NT2/D1 (cell line): ENCODE measurements at places on chromosomes 13 and 19.

GRCh38 chr19:5106191-5106726 is 137.3 kb downstream of the KDM4B start:
- no peak for DNase-seq

GRCh38 chr19:50897612-50898011 is 13.6 kb downstream of the KLK4 start:
- DNase-seq, result no peak

GRCh38 chr19:15091918-15092753 is 10.1 kb downstream of the OR1I1 start:
- DNase-seq, result peak; percentile 78

DNA sequence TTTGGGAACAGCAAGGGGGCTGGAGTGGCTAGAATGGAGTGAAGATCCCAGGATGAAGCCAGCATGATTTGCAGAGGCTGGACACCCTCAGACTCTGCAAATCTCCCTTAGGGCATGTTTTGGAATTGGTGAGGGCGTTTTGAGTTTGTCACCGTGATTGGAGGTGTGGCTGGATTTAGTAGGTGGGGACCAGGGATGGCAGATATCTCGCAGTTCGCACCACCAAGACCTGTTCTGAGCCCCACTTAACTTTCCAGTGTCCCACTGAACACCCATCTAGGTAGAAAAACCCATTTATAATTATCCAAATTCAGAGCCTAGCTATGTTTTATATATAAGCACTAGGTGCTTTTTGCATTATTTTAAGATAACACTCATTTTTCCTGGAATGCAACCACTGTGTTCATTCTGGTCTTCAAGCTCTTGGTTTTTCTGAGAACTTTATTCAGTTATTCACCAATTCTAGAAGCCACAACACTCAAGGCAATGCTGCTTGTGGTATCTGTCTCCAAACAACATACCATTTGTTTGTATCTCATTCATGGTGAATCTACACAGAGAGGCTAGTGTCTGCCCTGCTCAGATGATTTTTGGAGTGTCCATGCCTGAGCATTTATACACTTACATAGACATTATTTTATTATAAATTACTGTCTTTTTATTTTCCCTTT is 3.0 kb upstream of the NANOS2 start:
- no peak for DNase-seq

GRCh38 chr19:7773841-7774240 is 10.8 kb downstream of the CLEC4M start:
- DNase-seq, result no peak

- DNase-seq, result no peak
Observed at GRCh38 chr19:49357186-49357585, 5.0 kb downstream of the TEAD2 start.

- DNase-seq, result no peak
Observed at GRCh38 chr19:49788857-49789256, 22.1 kb downstream of the AP2A1 start.

GRCh38 chr13:110677731-110678545 is 28.0 kb downstream of the CARS2 start:
- DNase-seq, result no peak

- no peak for DNase-seq
Observed at GRCh38 chr19:13790354-13790753, 4.9 kb upstream of the ZSWIM4 start.

GRCh38 chr19:6769006-6769619 is 1.9 kb upstream of the SH2D3A start:
- no peak for DNase-seq

GRCh38 chr13:31172001-31172400 is 10.3 kb upstream of the HSPH1 start:
- no peak for DNase-seq

DNA sequence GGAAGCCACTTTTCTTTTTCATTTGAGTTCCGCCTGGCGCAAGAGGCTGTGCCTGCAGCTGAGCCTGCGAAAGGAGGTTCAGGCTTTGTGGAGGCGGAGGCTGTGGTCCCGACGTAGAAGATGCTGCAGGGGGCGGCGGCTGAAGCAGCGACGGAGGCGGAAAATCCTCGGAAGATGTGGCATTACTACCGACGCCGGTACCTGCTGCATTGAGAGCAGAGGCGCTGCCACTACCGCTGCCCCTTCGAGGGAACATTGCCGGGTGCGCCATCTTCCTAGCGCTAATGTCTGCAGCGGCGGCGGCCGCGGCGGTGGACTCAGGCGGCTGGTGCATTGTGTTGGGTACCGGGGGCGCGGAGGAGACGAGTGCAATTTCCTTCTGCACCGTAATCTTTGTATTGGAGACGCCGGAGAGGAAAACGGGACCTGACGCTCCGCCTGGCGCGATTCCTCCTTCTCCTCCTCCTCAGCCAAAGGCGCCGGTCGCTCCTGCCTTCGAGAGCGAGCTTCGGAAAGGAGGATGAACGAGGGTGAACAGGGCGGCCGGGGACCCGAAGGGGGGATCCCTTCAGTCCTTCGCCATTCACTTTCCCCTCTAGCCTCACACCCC is at the start of gene TSC22D1:
Gene TSC22D1 (minus strand): TSS at position 590 of the 610 bp plus-strand sequence. CDS start 256 bp downstream, at position 334.
- DNase-seq, result no peak

DNA sequence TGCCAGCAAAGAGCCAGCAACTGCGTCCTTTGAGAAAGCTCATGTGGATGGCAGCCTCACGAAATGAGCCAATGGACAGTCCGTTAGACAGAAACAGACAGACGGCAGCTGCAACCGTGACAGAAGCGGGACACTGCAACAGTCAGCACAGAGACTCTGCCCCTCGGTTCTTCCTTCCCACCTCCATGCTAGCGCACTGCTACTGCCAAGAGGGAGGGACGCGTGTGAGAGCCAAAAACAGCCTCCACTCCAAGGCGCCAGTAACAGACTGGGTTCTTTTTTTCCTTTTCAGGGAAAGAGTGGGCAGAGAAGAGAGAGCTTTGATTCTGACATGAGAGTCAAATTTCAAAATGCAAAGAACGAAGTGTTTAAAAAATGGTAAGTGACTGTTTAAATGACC is 77.5 kb downstream of the SERP2 start:
- no peak for DNase-seq

DNA sequence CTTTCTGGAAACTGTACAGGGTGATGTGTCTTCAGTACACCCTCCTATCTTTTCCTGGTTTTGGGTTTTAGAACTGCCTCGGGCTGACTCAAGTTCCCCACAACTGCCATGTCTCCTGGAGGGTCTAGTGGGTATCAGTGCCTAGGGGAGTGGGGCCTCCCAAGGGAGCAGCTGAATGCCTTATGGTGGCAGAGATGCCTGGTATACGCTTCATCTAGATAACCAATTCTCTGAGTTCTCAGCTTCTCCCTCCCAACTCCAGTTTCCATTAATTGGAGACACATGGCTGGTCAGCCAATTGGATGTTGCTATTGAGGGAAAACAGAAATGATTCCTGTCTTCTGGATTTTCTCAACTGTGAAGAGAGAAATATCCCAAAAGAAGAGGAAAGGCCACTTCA is 12.8 kb downstream of the ZNF439 start:
- DNase-seq, result no peak
